H9 (cell line): ENCODE measurements at places on chromosomes 3 and 15.

DNA sequence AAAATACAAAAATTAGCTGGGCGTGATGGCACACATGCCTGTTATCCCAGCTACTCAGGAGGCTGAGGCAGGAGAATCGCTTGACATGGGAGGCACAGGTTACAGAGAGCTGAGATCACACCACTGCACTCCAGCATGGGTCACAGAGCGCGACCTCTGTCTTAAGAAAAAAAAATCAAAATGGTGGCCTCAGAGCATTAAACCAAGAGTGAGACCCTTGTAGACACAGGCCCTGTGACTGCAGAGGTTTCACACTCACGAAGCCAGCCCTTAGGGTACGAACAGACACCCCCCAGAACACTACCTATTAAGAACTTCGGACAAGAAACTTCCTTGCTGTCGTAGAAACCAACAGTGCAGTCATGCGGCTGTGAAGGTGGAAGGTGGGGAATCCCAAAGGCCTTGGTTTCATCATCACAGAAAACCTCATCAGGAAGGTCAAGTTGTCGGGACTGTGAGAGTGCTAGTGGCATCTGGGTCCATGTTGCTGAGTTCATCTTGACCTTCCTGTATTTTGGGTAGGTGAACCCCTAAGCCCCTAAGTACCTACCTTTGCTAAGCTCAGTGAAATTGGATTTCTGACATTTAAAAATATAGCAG is 4.8 kb upstream of the PDE8A start:
- H3K27me3 ChIP-seq = no peaks in the 10 kb centered on the region; the same call in 1 of the 2 replicates
- H3K27ac ChIP-seq = no peak overlapping the region
- DNase-seq = no peak
- no peak overlapping the region for H3K4me3 ChIP-seq
- H3K36me3 ChIP-seq = no peaks in the 10 kb centered on the region

- no peak within 1 kb of the TSS for H3K27ac ChIP-seq
- DNase-seq = no peak
- no peaks in the 10 kb centered on the region; the same call in 1 of the 2 replicates for H3K4me1 ChIP-seq
- H3K27me3 ChIP-seq = no peaks in the 10 kb centered on the region
- H3K4me3 ChIP-seq = peak within 1 kb of the TSS; percentile 81
Observed at GRCh38 chr15:90234096-90234988, at the start of gene GDPGP1. GDPGP1 (plus strand) TSS chr15:90234209; CDS start chr15:90240909, 6,700 bp downstream.

- H3K27ac ChIP-seq = no peak overlapping the region
- no peaks in the 10 kb centered on the region; the same call in 1 of the 2 replicates for H3K4me1 ChIP-seq
- H3K27me3 ChIP-seq = no peaks in the 10 kb centered on the region
- H3K4me3 ChIP-seq = no peak overlapping the region
Observed at GRCh38 chr15:55897560-55898336, 95.7 kb downstream of the NEDD4 start.

GRCh38 chr3:170023165-170023564 is 14.6 kb upstream of the GPR160 start:
- no peaks in the 10 kb centered on the region for H3K27me3 ChIP-seq
- no peaks in the 10 kb centered on the region for H3K4me1 ChIP-seq

- H3K4me3 ChIP-seq = no peak overlapping the region
- no peak for DNase-seq
- H3K27me3 ChIP-seq = no peaks in the 10 kb centered on the region
Observed at GRCh38 chr15:97521381-97522285, 438.9 kb upstream of the ARRDC4 start.

DNA sequence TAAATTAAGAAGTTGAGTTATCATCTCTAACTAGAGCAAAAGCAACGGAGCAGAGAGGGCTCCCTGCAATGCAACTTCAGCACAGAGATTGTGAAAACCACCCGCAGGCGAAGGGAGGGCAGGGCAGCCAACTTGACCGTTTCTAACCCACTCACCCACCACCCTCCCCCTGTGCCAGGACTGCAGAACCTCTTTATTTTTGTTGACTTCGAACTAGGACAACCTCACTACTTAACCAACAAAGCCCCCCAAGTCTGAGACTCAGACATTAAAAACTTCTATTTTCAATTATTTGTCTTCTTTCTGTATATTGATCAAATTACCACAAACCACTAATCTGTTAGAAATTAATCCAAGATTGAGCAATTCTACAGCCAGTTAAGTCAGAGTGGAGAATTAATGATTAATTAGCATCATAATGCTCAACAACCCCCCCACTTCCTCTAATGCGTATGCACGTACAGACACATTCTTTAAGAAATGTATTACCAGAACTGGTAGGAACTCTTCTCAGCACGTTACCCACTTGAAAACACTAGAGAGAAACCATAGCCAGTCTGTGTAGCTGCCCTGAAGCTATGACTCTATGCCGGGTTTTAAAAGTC is 2.0 kb downstream of the MGLL start:
- H3K36me3 ChIP-seq = no peaks in the 10 kb centered on the region
- H3K4me3 ChIP-seq = no peak overlapping the region
- H3K27ac ChIP-seq = no peak overlapping the region
- no peaks in the 10 kb centered on the region for H3K4me1 ChIP-seq
- DNase-seq = no peak

- H3K4me3 ChIP-seq = no peak overlapping the region
- no peaks in the 10 kb centered on the region for H3K27me3 ChIP-seq
- no peak overlapping the region for H3K27ac ChIP-seq
- no peak for DNase-seq
- no peaks in the 10 kb centered on the region for H3K4me1 ChIP-seq
Observed at GRCh38 chr3:39707314-39707909, 102.0 kb upstream of the MYRIP start.

DNA sequence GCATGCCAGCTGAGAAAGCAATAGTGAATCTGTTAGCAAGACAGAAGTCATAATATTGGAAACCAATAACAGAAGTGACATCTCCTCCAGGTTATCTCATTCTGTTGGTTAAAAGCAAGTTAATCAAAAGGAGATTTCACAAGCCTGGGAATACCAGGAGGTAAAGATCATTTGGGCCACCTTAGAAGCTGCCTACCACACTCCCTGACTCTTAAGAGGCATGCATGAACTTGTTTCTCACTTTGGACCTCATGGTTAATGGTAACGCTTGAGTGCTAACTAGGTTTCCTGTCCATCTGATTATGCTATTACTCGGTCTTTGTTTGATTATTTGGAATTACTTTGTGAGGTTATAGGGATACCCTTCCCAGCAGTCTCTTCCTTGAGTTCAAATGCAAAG is 650.8 kb upstream of the SGO1 start:
- no peak for DNase-seq
- H3K4me3 ChIP-seq = no peak overlapping the region
- no peaks in the 10 kb centered on the region for H3K36me3 ChIP-seq
- no peak overlapping the region for H3K27ac ChIP-seq
- H3K4me1 ChIP-seq = no peaks in the 10 kb centered on the region

DNA sequence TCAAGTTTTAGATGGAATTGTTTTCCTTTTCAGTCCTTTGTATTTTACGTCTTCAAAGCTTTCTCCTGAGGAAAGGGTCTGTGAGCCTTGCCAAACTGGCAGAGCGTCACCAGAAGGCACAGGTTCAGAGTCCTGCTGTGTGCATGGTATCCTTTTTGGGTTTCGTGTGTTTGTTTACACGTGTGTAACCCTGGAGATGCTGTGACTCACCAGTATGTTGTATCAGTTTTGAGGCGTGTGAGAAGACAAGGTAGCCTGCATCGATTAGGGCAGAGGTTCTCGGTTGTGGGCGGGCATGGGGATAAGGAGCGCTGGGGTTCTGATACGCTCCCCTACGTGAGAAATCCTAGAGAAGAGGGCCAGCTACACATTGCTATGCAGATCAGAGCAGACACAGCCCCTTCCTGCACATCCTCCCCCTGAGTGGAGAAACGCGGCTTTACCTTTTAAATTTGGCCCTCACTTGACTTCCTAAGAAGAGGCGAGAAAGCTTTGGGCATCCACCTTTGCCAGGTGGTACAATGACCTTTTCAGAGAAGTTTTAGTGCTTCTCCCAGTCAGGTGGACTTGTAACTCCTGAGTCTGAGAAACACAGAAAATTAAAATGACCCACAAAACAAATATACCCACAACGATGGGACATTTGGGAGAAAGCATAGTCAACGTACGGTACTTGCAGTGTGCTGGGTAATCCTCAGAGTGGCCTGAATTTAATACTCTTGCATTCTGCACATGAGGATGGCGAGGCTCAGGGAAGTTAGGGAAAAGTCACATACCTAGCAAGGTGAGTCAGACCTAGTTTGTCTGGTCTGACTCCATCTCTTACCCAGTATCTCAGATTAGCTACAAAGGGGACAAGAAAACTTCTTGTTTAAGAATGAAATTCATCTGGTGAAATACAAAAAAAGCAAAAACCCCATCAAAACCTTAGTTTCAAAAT is 38.1 kb downstream of the TRAK1 start:
- no peaks in the 10 kb centered on the region for H3K27me3 ChIP-seq
- DNase-seq = no peak
- H3K4me1 ChIP-seq = no peaks in the 10 kb centered on the region; the same call in 1 of the 2 replicates
- H3K4me3 ChIP-seq = no peak overlapping the region
- H3K27ac ChIP-seq = no peak overlapping the region
